CD4-positive, alpha-beta T cell treated with Interleukin-10 for 1 hour (primary cell): ENCODE measurements at places on chromosomes 5 and 9.

GRCh38 chr5:29950416-29951145, 1242.9 kb upstream of the CDH6 start:
- DNase-seq, result no peak

- DNase-seq, result no peak
Observed at GRCh38 chr9:120382453-120382852, 197.5 kb downstream of the CDK5RAP2 start.

- no peak for DNase-seq
Observed at GRCh38 chr5:102856389-102856777, 101.3 kb downstream of the PAM start.

- no peak for DNase-seq
Observed at GRCh38 chr9:112555844-112556482, 69.3 kb downstream of the KIAA1958 start.

DNA sequence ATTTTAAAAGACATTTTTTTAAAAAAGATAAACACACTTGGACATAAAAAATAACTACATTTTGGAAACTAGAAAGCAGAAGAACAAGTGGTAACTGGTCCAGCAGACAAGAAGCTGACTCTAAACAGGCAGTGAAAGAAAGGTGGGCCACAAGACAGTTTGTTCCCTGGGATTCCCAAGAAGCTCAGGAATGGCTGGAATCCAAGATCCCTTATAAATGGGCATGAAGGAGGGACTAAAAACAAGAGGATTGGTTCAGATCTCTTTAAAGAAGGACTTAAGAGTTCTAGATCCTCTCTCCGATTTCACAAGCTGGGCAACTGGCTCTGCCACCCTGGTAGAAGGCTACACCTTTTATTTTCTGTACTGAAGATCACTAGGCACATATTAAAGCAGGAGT, 102.8 kb downstream of the ARL15 start:
- no peak for DNase-seq

DNA sequence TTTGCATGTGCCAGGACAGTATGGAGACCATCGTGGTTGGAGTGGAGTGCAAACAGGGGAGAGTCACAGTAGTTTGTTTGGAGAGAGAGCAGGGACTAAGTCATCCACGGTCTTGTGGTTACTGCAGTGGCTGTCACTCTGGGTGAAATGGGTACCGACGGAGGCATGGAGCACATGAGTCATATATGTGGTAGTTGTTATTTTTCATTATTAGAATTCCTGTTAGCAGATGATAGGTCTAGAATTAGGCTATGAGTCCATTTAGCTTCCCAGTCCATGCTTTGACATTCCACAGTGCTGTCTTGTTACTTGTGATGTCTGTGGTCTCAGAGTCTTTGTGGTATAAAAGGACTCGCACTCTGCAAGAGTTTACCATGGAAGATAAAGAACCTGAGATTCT, 303.9 kb downstream of the DMRT2 start:
- no peak for DNase-seq

- DNase-seq, result no peak
Observed at GRCh38 chr5:68353605-68354004, 138.0 kb downstream of the PIK3R1 start.

- no peak for DNase-seq
Observed at GRCh38 chr9:94802793-94803192, 76.3 kb downstream of the AOPEP start.
